ENCODE measurements at places on chromosomes 2 and 18. TPM values are rescaled to one million over a fixed set of nuclear protein-coding genes. Genes with fewer than 3 reads are reported as not detected.

- DNase-seq, result no peak
- peaks cover 18% of the 10 kb centered on the region for H3K4me1 ChIP-seq
- peaks cover 4% of the 10 kb centered on the region for H3K36me3 ChIP-seq
- no peak overlapping the region for H3K27ac ChIP-seq
- H3K27me3 ChIP-seq, result no peaks in the 10 kb centered on the region
These were observed 232.9 kb downstream of the GULP1 start for GRCh38 chr2:188524519-188525113.

- no peak overlapping the region for H3K4me3 ChIP-seq
- H3K36me3 ChIP-seq, result peaks cover 5% of the 10 kb centered on the region
- DNase-seq, result no peak
- no peak overlapping the region for H3K27ac ChIP-seq
- peaks cover 23% of the 10 kb centered on the region for H3K4me1 ChIP-seq
These were observed 35.0 kb downstream of the YES1 start for GRCh38 chr18:777021-777420.

DNA sequence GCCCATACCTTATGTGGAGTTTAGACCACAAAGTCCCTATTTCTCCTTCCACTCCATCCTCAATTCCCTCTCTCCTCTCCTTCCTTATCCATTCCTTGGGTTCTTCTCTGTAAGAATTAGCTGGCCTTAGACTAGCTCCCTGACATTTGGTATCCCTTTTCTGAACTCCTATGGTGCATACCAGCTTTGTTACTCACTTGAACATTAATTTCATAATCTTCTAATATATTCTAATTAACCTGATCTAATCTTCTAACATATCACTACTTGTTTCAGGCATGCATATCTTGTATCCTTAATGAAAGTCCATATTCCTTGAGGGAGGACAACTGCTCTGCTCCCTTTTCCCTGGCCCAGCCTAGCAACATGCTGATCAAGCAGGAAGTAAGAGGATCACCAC lies 66.4 kb downstream of the EHD3 start:
- no peak for DNase-seq
- peaks cover 6% of the 10 kb centered on the region for H3K4me1 ChIP-seq
- H3K27me3 ChIP-seq, result peaks cover 11% of the 10 kb centered on the region
- no peaks in the 10 kb centered on the region for H3K36me3 ChIP-seq

DNA sequence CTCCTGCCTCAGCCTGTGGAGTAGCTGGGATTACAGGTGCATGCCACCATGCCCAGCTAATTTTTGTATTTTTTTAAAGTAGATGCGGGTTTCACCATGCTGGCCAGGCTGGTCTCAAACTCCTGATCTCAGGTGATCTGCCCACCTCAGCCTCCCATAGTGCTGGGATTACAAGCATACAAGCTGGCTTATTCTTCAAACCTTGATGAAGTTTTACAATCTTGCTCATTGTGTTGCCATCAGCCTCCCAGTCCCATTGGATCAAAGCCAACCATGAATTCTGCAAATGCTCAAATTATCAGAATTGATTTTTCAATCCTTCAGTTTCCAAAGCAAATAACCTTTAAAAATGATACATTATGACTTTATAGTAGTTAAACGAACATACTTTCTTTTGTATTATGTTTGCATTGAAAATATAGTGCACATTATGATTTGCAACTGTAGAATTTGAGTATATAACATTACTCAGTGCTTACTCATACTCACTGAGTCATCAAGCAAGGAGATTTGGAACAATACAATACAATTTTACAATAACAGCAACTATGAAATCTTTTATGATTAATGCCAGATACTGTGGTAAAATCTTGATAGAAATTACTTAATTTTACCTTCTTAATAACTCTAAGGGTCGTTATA lies 1491.9 kb upstream of the CELF4 start:
- peaks cover 7% of the 10 kb centered on the region for H3K4me1 ChIP-seq
- H3K4me3 ChIP-seq, result no peak overlapping the region
- H3K36me3 ChIP-seq, result no peaks in the 10 kb centered on the region
- no peaks in the 10 kb centered on the region for H3K27me3 ChIP-seq
- H3K27ac ChIP-seq, result no peak overlapping the region

DNA sequence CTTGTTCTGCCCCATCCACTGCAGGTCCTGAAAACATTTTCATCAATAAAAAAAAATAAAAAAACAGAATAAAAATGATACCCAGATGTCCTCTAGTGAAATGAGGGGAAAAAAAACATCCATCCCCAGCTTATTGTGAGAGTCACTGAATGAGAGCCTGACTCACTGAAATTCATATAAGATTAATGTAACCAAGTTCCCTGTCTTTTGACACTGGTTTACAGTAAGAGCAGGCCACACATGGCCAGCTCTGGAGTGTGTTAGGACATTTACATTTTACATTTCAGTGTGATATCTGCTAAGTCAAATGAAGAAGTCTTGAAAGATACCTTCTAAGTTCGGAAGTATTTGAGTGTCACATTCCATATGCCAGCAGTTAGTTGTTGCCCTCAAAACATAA lies 21.1 kb upstream of the IL18R1 start:
- H3K4me3 ChIP-seq, result no peak overlapping the region
- no peaks in the 10 kb centered on the region for H3K4me1 ChIP-seq
- no peak for DNase-seq
- no peak overlapping the region for H3K27ac ChIP-seq
- peaks cover 13% of the 10 kb centered on the region for H3K27me3 ChIP-seq

Gene DSG1
- 40.8 TPM for total RNA-seq

Measured in type B pancreatic cell (in vitro differentiated cells).